Amniotic stem cell (primary cell): ENCODE measurements at places on chromosomes 1 and 21.

DNA sequence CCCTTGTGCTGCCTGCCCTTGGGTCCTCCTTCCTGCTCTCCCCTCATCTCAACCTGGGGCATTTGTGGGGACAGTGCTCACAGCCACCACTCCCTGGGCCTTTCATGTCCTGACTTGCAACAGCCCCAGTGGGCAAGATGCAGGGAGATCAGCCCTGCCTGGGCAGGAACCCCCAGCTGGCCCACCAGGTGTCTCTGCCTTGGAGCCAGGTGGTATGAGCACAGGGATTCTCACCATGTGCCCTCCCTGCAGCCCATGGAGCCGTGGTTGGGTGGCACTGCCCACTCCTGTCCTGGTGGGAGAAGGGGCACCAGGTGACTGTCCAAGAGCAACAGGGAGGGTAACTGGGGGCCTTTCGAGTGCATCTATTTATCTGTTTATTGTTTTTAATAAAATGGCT, 100.4 kb downstream of the AJAP1 start:
- no peak for DNase-seq

- peak; percentile 13 for DNase-seq
Measured at GRCh38 chr1:17919525-17920439, 164.6 kb downstream of the ACTL8 start.

GRCh38 chr1:8127171-8127641, 101.1 kb upstream of the ERRFI1 start:
- no peak for DNase-seq

- no peak for DNase-seq
Measured at GRCh38 chr1:204410688-204411450, 748 bp downstream of the PPP1R15B start.

DNA sequence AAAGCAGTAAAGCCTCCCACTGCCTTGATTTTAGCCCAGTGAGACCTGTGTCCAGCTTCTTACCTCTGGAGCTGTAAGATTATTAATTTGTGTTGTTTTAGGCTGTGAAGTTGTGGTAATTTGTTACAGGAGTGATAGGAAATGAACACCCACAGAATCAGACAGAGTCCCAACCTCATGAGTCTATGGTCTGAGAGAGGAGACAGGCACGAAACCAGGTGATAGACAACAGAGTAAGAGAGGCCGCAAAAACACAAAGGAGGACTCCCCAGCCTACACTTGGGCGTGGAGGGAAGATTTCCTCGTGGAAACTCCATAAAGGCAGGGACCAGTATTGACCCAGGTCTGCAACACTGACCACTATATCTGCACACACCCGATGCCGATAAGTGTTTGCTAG, 234.6 kb upstream of the JUN start:
- no peak for DNase-seq

- no peak for DNase-seq
Measured at GRCh38 chr1:116340506-116341231, 32.4 kb upstream of the ATP1A1 start.

GRCh38 chr1:2322581-2323211, 68.7 kb downstream of the MORN1 start:
- no peak for DNase-seq

- peak; percentile 52 for DNase-seq
Measured at GRCh38 chr1:222974496-222974895, 159.7 kb downstream of the DISP1 start.

DNA sequence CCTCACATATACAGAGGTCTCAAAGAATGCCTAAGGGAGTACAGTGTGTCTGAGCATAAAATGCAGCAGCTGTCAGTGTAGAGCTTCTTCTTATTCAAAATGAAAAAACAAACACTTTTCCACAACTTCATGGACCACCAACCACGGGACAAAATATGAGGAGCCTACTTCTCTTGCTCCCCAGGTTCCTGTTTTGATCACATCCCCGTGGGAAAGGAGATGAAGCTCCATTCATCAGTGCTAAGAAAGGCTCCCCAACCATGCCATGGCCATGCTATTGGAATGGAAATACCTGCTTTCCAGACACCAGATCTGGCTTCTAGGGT, 383 bp downstream of the CD48 start:
- DNase-seq = no peak

GRCh38 chr1:21534674-21535378, 25.6 kb downstream of the ALPL start:
- peak; percentile 48 for DNase-seq

DNA sequence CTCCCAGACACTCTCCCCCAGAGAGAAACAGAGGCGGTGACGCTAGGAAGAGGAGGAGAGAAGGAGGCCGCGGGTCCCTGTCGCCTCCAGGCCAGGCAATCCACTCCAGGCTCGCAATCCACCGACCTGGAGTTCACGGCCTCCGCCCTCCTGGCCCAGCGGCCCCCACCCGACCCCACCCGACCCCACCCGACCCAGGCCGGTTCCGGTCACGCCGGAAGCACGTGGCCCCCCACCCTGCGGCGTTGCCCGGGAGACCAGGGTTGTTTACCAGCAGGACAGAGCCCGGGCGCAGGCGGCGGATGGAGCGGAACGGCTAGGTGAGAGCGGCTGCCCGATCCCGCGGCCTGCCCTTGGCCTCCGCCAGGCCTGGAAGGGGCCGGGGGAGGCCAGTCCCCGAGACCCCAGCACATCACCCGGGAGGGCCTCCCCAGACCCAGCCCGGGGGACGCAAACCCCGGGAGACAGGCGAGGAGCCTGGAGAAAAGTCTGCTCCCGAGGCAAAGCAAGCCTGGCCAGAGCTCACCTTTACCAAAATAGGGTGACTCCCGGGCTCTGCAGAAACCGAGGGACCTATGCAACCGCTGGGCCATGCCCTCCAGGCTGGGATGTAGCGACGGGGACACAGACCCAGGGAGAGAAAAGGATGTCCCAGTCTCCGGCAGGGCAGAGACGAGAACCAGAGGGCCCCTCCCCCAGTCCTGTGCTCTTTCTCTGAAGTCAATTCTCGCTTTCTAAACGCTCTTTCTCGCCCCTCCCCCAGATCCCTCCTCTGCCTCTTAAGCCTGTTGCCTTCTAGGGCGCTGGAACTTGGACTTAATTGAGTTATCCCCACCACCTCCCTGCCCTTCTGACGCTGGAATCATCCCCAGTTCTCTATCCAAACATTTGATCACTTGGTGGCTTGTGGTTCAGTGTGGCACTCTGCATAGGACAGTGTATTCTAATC, at the start of the genes PLA2G2C and UBXN10:
Gene PLA2G2C, minus strand, starts transcription at position 685 of the 949 bp plus-strand sequence. CDS start 9,155 bp downstream, outside the sequence.
Gene UBXN10, plus strand, starts transcription at position 263 of the 949 bp plus-strand sequence. CDS start 4,466 bp downstream, outside the sequence.
- DNase-seq = no peak

GRCh38 chr1:219350172-219350931, 176.7 kb downstream of the LYPLAL1 start:
- DNase-seq = no peak

- no peak for DNase-seq
Measured at GRCh38 chr1:203547771-203548421, 53.9 kb downstream of the OPTC start.

DNA sequence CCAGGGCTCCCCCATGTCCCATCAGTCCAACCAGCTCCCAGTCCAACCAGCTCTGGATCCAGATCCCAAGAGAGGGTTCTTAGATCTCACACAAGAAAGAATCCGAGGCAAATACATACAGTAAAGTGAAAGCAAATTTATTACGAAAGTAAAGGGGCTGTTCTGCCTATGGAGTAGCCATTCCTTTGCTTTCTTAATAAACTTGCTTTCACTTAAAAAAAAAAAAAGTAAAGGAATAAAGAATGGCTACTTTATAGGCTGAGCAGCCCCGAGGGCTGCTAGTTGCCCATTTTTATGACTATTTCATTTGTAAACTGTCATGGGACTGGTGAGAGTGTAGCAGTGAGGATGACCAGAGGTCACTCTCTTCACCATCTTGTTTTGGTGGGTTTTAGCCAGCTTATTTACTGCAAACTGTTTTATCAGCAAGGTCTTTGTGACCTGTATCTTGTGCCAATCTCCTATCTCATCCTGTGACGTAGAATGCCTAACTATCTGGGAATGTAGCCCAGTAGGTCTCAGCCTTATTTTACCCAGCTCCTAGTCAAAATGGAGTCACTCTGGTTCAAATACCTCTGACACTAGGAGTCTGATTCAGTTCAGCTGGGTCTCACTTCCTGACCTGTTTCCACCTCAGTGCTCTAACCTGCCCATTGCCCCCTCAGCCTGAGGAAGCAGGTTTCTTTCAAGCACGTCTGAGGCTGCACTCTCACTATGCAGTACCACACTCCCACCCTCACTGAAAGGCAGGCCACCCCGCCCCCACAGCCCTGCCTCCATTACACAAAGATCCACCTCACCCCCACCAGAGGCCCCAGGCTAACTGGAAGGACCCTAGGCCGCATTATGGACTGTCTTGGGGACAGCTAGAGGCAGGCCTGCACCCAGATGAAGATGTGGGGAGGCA, 26.5 kb upstream of the ATP2B4 start:
- no peak for DNase-seq

DNA sequence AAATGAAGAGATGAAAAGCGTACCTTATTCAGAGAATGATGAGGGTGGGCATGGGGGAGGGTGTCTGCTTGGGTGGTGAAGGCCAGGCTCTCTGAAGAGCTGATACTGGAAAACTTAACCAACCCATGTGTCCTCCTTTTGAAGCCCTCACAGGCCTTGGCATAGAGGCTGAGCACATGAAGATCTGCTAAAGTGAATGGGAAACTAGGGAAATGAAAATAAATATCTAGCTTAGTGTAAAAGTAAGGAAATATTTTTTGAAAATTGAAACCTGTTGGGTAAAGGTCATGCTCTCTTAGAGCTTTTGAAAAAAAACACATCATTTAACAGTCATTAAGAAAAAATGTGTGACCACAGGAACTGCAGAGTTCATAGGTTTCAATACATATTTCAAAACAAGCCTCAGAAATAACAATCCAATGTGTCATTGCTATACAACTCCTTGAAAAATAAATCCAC, 40.5 kb upstream of the RALGPS2 start:
- peak; percentile 79 for DNase-seq

GRCh38 chr1:24278726-24279125, 40.4 kb upstream of the GRHL3 start:
- no peak for DNase-seq

GRCh38 chr1:101284622-101285218, 47.9 kb downstream of the S1PR1 start:
- DNase-seq = no peak

DNA sequence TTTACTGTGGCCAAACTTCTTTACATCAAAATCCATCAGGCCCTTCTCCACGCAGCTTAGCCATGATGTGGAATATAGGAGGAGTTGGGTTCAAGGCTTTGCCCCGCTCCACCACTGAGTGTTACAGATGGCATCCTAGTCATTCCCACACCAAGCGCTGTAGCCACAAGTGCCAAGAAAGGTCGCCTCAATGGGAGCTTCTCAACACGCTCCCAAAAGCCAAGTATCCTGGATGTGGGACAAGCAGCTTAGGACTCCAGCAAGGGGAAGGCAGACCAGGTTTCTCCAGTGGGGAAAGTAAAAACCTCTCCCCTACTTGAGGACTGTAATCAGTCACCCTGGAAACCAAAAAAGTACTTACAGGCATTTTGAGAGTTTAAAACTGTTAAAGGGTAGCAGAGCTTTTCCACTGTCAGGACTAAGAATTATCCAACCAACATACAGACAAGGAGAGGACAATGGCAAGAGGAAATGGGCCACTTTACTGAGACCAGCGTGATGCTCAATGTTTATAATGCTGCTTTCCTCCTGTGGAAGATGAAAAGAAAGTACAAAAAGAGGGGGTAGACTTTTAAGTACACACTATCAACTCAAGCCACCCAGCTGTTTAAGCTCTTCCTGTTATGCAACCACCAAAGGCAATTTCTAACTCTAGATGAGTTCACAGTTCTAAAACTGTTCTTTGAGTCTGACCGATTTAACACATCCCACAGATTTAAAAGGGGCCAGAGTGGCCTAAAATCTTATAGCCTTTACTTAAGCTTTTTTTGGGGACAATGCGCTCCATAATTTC, 120.7 kb upstream of the KRTAP19-8 start:
- no peak for DNase-seq

DNA sequence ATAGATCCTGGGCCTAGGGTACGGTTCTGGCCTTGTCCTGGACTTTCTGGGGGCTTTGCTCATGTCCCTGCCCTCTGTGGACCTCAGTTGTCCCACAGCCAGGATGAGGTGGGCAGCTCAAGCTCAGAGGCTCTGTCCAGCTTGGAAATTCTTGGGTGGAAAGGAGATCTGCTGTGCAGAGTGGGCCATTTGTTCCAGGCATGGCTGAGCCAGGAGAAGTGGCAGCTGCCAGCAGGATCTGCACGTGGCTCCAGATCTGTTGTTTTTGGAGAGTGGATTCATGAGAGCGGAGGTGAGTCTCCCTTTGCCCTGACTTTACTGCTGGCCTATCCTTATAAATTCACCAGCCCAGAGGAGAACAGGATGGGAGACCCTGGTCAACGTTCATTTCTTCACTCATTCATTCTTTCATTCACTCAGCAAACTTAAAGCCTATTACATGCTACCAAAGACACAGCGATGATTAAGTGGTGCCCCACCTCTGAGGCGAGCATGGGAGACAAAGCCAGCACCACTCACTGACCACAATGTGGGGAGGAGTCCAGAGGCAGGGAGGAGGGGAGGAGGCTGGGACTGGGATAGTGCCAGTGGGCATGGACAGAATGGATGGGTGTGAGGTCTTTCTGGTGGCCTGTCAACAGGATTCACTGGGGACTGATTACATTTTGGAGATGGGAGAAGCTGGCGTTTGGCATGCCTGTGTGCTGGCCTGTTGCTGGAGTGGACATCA, 205.1 kb downstream of the TRABD2B start:
- no peak for DNase-seq

DNA sequence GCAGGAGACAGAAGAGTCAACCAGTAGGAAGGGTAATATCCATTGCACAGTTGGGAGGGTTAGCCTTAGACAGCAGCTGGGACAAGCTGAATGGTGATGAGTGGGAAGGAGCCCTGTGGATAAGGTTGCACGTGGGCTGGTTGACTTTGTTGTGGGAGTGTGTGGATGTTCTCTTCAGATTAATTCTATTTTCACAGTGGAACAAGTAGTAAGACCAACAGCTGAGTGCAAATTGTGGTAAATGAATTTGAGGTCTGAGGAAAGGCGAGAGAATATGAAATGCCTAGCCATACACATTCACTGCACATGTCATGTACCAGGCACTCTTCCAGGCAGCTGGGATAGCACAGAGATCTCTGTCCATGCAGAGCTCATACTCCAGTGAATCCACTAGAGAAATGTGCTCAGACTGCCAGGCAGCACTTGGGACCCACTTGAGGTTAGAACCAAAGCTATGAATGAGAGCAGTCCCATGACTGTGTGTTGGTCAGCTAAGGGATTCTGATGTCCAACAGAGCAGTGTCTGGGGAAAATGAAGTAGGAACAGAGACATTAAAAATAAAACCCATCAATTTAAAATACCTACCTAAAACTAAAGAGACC, 25.2 kb upstream of the VTCN1 start:
- no peak for DNase-seq

DNA sequence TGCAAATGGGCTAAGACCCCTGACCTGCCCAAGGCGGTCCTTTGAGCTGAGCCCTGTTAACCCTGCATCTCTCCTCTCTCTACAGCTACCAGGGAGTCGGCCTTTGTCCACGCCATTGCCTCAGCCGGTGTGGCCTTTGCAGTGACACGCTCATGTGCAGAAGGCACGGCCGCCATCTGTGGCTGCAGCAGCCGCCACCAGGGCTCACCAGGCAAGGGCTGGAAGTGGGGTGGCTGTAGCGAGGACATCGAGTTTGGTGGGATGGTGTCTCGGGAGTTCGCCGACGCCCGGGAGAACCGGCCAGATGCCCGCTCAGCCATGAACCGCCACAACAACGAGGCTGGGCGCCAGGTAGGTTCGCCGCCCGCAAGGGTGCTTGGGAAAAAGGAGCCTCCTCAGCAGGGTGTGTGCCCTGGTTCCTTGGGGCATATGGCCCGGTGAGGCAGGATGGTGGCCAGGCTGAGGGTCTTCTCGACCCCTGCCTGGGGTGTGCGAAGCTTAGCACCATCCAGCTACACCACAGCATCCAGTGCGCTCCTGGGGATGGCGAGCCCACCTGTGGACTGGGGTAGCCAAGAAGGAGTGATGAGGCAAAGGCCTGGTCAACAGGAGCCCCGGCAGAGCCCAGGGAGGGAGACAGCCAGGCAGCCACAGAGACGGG, 31.8 kb upstream of the ARF1 start:
- DNase-seq = no peak
